MM.1S (cell line): ENCODE measurements at places on chromosomes 12 and 14.

- DNase-seq, result no peak
These were observed 52.0 kb upstream of the PSMA6 start for GRCh38 chr14:35240231-35240630.

- no peak for DNase-seq
These were observed 50.5 kb upstream of the RAP1B start for GRCh38 chr12:68559984-68560850.

GRCh38 chr12:120762086-120762485 lies 36.5 kb downstream of the ACADS start:
- DNase-seq, result no peak

DNA sequence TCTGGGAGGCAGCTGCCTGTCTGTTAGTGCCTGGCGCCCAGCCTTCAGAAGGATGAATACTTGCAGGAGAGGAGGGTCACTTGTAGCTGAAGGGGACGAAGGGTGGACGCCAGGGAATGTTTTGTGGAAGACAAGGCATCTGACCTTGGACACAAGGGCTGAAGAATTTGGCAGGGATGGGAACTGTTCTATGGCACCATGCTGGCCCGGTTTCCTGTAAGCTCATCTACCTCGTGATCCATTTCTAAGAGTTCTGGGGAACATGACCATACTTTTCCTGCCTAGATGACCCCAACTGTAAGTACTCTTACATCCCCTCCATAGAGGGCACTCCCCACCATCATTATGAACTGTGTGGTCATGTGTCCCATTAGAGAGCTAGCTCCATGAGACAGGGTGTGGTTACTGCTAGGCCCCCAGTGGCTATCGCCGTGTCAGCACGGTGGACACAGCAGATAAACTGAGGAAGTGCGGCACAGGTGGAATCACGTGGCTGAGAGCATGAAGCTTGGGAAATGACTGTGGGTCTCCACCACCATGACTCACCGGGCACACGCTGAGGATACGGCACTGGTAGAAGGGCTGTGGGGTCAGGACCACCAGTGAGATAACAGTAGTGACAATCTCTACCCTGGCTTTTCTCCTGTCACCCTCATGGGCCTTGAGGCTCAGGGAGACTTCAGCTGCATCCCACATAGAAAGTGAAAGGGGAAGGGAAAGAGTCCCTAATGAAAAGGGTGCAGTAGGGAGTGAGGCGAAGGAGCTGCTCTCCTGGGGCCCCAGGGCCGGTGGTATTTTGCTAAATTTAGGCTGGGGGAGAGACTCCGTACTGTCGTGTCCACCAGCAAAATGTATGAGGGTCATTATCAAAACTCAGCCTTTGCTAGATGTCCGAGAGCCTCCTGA lies 252.6 kb downstream of the FOXN3 start:
- no peak for DNase-seq

DNA sequence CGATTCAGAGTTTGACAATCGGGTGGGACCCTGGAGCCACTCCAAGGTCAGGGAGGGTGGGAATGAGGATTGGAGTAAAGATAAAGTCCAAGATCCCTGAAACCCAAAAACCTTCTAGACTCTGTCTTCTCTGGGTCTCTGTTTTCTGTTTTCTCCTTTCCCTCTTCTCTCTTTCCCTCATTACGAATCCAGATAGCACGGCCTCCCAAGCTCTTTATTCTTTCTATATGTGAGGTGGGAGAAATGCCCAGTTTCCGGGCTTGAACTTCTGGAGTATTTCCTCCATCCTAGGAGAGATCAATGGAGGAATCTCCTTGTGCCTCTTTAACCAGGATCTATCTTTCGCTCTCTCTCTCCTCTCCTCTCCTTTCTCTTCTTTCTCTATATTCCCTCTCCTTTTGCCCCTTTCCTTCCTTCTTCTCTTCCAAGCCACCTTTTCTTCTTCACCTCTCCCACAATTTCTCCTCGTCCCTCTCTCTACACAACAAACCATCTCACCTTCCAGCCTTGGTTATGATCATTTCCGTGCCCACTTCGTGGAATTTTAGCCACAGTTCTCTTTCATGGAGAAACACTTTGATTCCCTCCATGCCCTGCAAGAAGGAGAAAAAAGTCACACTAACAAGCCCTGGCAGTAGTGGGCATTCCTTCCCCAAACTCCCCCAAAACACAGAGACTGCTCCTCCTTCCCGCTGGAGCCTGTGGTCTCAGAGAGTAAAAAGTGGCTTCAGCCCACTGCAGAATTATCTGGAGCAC lies 4.4 kb downstream of the TBX5 start:
- DNase-seq, result no peak

DNA sequence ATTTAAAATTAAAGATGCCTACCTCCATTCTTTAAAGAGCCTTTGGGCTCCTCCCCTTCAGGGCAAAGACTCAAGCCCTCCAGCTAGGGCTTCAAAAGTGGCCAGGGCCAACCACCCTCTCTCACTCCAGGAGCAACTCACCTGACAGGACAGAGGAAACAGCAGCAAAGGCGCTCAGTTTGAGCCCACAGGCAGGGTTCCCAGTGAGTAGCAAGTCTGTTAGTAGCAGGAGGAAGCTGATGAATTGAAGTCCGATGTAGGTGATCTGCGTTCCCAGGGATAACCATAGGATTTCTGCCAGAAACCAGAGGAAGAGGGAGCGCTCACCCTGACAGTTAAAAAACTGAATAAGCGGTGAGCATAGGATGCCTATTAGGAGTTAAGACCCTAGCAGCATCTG lies 15.7 kb downstream of the GSG1 start:
- no peak for DNase-seq

- DNase-seq, result no peak
These were observed 2.3 kb upstream of the KLRD1 start for GRCh38 chr12:10305411-10305810.

- DNase-seq, result no peak
These were observed 212.4 kb upstream of the FLRT2 start for GRCh38 chr14:85317491-85318021.

- DNase-seq, result no peak
These were observed 289.8 kb downstream of the DPF3 start for GRCh38 chr14:72604133-72604532.

GRCh38 chr12:126792411-126792810 lies 1474.6 kb upstream of the TMEM132C start:
- no peak for DNase-seq

DNA sequence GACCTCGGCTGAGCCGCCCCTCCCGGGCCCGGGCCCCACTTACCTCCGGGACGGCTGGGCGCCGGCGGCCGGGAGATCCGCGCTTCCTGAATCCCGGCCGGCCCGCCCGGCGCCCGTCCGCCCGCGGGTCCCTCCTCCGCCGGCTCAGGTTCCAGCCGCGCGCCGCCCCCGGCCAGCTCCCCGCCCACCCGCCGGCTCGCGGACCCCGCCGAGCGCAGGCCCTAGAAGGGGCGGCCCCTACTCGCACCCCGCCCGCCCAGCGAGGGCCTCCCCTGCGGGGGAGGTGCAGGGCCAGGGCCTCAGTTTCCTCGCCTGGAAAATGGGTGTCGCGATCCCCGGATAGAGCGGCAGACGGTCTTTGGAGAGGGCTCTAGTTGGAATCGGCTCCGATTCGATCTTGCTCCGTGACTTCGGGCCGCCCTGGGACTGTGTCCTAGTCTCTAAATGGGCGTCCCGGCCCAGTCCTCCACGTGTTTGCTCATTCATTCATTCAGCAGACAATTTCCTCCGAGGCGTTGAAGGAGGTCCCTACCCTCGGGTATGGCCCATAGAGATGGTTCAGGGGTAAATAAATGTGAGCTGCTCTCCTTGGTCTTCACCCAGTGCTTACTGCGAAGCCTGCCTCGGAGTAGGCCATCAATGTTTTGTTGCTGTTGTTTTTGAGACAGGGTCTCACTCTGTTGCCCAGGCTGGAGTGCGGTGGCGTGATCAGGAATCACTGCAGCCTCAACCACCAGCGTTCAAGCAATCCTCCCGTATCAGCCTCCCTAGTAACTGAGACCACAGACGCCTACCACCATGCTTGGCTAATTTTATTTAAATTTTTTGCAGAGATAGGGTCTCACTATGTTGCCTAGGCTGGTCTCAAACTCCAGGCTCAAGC lies at the start of gene TRPV4:
TRPV4 (minus strand) TSS at position 92 of the 883 bp plus-strand sequence. CDS start 18,602 bp downstream, outside the sequence.
- no peak for DNase-seq

DNA sequence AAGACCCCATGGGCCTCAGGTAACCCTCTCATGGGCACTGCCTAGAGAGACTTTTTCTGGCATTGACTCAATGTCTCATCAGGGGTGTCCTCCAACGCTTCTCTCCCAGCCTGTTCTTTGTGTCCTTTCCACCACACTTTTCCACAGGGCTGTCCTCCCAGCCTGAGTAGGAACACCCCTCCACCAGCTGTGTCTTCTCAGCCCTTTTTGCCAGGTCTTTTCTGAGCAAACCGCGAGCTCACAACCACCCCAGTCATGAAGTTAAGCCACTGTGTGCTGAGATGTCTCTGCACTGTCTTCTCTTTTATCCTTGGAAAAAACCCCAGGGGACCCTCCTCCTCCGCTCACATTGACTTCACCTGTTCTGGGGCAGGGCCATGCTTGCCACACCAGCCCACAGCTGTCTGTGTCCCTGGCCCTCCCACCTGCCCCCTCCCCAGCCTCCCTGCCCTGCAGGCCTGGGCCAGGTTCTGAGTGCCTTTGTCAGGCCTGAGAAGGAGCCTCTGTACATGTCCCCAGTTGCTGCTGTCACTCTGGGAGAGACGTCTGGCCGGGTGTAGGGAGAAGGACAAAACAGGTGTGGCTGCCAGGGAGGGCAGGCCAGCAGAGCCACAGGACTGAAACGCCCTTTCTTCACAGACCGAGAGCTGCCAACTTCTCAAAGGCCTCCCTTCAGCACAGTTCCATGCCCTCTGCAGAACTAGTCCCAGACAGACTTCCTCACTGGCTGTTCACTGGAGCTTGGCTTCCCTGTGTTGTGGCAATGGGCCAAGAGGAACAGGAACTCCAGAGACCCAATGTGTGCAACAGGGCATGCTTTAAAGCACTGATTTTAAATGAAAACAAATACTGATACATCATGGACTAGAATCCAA lies 50.5 kb upstream of the PNMA1 start:
- DNase-seq, result no peak

DNA sequence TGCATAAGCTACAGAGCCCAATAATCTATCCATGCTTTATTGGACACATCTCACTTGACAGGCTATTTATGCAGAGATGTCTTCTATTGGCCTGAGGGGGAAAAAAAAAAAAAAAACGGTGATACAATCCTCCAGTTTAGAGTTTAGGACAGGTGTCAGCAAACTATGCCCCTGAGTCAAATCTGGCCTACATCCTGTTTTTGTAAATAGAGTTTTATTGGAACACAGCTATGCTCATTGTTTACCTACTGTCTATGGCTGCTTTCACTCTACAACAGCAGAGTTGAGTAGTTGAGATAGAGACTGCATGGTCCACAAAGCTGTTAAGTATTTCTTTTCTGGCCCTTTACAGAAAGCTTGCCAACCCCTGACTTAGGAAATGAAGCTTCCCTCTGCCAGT lies 403.1 kb downstream of the C12orf75 start:
- DNase-seq, result no peak

DNA sequence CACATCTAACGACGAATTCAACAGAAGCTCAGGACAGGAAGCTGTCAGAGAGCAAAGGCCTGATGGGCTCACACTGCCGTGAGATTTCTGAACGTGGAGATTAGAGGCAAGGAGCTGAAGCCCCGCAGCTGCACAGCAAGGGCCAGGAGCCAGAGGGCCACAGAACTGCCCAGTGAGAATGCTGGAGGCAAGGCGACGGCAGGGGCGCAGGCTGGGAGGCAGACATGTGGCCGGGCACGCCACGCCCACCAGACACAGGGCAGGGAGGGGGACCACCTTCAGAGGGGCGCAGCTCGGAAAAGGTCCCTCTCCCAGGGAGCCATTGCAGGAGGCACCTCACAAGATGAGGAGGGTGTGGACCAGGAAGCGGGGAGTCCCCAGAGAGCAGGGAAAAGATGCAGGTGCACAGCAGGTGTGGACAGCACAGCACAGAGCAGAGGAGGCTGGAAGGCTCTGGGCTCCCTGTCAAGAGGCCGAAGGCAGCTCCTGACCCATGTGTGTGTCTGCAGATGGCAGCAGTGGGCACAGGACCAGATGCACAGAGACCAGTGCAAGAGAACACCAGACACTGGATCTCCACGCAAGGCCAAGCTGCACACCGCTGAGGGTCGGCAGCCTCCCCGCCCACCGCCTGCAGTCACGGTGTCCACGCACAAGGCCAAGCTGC lies 23.0 kb downstream of the BTBD6 start:
- no peak for DNase-seq

GRCh38 chr14:92373336-92373735 lies 50.4 kb downstream of the SLC24A4 start:
- no peak for DNase-seq

DNA sequence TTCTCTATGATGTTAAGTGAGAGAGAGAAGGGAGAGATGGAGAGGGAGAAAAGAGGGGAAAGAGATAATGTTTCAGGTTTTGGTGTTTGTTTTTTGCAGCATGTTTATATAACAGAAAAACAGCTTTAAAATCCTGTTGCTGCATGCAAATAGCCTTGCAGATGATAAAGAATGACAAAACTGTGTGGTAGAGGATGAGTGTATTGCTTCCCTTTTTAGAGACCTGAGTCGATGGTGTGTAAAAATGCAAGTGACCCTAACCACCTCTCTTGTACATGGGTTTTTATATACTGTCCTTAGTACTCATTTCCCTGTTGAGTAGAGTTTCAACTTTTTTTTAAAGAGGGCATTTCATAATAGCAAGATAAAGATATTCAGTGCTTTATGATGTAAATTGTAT lies 249.1 kb downstream of the AKAP6 start:
- no peak for DNase-seq

DNA sequence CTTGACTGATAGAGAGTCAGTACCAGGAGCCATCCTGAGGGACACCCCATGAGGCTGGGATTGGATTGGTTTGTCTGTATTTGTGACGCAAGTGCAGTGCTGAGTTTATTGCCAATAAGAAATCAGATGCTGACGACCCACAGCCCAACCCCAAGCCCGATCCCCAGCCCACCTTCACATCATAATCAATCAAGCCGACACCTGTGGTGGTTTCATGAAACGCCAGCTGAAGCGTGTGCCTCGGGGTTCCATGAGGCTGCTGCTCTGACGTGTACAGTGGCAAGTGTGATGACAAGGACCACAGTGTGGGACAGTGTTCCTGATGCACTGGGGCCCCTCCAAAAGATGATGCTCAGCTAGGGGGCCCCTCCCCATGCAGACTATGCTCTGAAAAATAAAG lies 62.1 kb upstream of the C14orf180 start:
- no peak for DNase-seq

GRCh38 chr12:130127532-130127911 lies 34.7 kb upstream of the FZD10 start:
- no peak for DNase-seq

GRCh38 chr12:112282920-112283319 lies 99.3 kb downstream of the HECTD4 start:
- no peak for DNase-seq
